Thoracic aorta endothelial cell (primary cell): ENCODE measurements at places on chromosomes 6 and 20. TPM values are rescaled to one million over a fixed set of nuclear protein-coding genes. Genes with fewer than 3 reads are reported as not detected.

PCSK2 gene
- total RNA-seq, result not detected in 2 replicates

PBOV1 gene
- not detected in 2 replicates for total RNA-seq

ANKRD6 gene
- 4.8 and 9.1 TPM in 2 replicates for total RNA-seq

SPO11 gene
- not detected in 2 replicates for total RNA-seq

REPS1 gene
- total RNA-seq, result 47.3 and 52.6 TPM in 2 replicates

PSORS1C1 gene
- 2.0 and 4.2 TPM in 2 replicates for total RNA-seq

PLG gene
- not detected in 2 replicates for total RNA-seq

ANKEF1 gene
- total RNA-seq, result 2.8 and 4.0 TPM in 2 replicates

SPTLC3 gene
- total RNA-seq, result 0.40 and 1.1 TPM in 2 replicates

DHX16 gene
- 35.5 and 38.6 TPM in 2 replicates for total RNA-seq

C20orf202 gene
- total RNA-seq, result not detected in 2 replicates

FGD2 gene
- not detected in 2 replicates for total RNA-seq
